Fibroblast of mammary gland (primary cell): ENCODE measurements at places on chromosomes 7 and 10.

GRCh38 chr10:113961182-113962031 is 82.3 kb upstream of the ADRB1 start:
- no peak for DNase-seq

- no peak for DNase-seq
Measured at GRCh38 chr10:48511875-48512231, 93.0 kb downstream of the ARHGAP22 start.

GRCh38 chr10:119537953-119538630 is 4.4 kb downstream of the RGS10 start:
- DNase-seq: no peak

GRCh38 chr10:113965683-113966082 is 78.0 kb upstream of the ADRB1 start:
- DNase-seq: no peak

- DNase-seq: no peak
Measured at GRCh38 chr7:29884399-29885272, 78.3 kb downstream of the WIPF3 start.

DNA sequence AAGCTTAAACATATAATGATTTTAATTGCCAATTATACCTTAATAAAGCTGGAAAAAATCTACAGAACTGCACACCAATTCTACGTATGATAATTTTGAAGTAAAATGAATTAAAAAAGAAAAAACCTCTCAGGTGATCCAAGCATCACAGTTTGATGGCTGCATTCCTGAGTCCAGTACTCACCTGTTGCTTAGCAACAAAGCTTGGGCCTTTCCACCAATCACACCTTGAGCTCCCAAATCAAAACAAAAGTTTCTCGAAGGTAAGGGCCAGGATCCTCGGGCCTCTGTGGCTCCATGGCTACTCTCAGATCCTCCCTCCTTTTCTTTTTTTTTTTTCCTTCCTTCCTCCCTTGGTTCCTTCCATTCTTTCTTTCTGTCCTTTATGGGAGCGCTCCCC is 137.2 kb upstream of the PCBD1 start:
- no peak for DNase-seq

- no peak for DNase-seq
Measured at GRCh38 chr7:159071260-159071659, 73.4 kb downstream of the VIPR2 start.
